ENCODE measurements at places on chromosomes 6 and 20. TPM values are rescaled to one million over a fixed set of nuclear protein-coding genes. Genes with fewer than 3 reads are reported as not detected.
A peak's percentile ranks its signal among the peaks of the same experiment; 100 is the strongest.

ZBP1 gene
- total RNA-seq: not detected

KIF3B gene
- total RNA-seq: 11.1 TPM

PSORS1C2 gene
- not detected for total RNA-seq

ACTL10 gene
- total RNA-seq: 1.6 TPM

ITPR3 gene
- total RNA-seq: 66.6 TPM

FAXC gene
- 3.2 TPM for total RNA-seq

CD109 gene
- 27.4 TPM for total RNA-seq

AVP gene
- not detected for total RNA-seq

KIAA0408 gene
- not detected for total RNA-seq

PET117 gene
- total RNA-seq: 11.4 TPM

TRIM15 gene
- not detected for total RNA-seq

ZC2HC1B gene
- not detected for total RNA-seq

DNA sequence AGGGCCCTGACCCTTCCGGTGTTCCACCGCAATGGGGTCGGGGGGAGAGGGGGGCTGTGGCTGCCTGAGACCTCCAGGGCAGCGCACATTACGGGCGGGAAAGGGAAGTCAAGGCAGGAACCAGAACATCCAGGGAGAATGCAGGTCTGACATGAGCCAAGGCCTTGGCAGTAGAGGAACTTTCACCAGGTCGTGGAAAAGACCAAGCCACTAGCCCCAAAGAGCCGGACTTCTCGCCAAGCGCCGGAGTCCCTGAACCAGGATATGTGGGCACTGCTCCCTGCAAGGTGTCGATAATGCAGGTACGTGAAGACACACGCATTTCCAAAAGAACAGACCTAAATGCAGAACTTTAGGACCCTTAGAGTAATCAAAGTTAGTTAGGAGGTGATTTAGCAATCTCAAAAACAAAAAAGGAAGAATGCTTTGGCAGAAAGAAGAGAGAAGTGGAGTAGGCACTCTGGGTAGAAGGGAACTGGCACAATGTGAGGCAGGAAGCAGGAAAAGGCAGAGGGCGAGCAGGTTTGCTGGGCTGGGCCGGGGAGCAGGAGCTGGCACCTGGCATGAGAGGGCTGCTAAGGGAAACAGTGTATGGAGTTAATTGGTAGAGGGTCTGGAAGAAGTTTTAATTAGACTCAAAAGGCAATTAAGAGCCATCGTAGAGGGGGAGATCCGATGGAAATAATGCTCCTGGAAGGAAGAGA lies 14.3 kb downstream of the POU3F2 start:
- no peak for DNase-seq

- DNase-seq: no peak
These were observed 35.9 kb downstream of the BEND3 start for GRCh38 chr6:107079429-107079828.

DNA sequence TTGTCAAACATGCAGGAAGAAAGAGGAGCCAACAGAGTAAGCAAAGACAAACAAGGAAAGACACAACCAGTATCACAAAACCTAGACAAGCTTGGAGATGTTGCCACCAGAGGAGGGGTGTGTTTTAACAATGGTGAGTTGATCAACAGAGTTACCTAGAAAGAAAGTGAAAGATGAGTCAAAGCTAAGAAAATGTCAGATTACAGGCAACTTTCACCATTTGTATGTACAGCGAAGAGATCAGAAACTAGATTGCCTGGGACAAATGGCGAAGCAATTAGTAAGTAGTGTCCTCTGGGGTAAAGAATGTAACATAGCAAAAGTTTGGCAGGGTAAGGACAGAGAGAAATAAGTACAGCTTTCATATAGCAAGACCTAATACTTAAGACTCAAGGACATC lies 51.6 kb upstream of the POU3F2 start:
- DNase-seq: no peak

- DNase-seq: no peak
These were observed 393.7 kb downstream of the ZFAND3 start for GRCh38 chr6:38213251-38213658.

- peak; percentile 63 for DNase-seq
These were observed 52.9 kb downstream of the SLC35B3 start for GRCh38 chr6:8382434-8382833.

GRCh38 chr6:125945378-125946141 lies 11.0 kb upstream of the HINT3 start:
- peak; percentile 91 for DNase-seq

- no peak for DNase-seq
These were observed 58.0 kb downstream of the ZFAND3 start for GRCh38 chr6:37877373-37878149.

GRCh38 chr20:39745380-39745779 lies 783.2 kb downstream of the DHX35 start:
- DNase-seq: no peak

GRCh38 chr6:132669690-132670291 lies 10.8 kb upstream of the TAAR1 start:
- peak; percentile 60 for DNase-seq

DNA sequence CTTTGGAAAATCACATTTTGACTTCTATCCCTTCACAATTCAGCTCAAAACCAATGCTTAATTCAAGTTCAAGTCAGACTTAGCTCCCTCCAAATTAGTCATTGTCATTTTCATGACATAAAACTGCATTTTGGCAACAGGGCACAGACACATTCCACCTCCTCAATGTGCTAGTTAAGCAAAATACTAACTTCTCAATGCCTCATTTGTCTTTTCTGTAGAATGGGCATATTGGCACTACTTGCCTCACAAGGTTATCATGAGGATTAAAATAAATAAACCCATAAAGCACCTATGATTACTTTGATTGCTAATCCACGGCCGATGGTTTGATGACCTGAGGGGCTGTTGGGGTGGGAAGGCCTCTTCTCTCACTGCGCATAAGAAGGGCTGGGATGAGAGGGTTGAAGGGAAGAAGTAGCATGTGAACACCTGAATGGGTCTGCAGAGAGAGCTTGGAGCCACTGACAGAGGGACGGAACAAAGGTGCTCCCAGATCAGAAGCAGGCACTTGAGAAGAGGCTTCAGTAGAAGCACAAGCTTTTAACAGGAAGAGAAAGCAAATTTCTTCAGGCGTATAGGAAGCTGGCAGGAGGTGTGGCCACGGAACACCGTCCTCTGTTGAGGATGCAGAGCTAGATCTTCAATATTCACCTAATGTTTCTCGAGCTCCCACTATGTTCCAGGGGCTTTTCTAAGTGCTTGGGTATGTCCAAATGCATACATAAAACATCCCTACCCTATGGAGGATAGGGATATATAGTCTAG lies 11.7 kb upstream of the TBC1D7 start:
- no peak for DNase-seq

DNA sequence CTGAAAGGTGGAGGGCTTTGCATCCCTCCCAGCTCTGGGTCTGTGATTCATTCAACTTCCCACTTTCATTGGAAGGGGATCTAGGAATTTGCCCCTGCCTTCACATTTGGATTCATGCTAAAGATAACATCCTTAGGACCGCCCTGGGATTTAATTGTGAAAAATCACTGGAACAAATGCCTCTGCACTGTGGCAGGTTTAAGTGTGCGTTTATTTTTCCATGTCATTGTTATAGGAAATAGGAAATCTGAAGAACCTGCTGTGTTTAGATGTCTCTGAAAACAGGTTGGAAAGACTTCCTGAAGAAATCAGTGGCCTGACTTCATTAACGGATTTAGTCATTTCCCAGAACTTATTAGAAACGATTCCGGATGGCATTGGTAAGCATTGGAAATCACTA lies 104.7 kb downstream of the LRRC1 start:
- no peak for DNase-seq

- no peak for DNase-seq
These were observed 62.8 kb downstream of the LY86 start for GRCh38 chr6:6651335-6651734.

- no peak for DNase-seq
These were observed 151.3 kb downstream of the DTNBP1 start for GRCh38 chr6:15511248-15512125.

DNA sequence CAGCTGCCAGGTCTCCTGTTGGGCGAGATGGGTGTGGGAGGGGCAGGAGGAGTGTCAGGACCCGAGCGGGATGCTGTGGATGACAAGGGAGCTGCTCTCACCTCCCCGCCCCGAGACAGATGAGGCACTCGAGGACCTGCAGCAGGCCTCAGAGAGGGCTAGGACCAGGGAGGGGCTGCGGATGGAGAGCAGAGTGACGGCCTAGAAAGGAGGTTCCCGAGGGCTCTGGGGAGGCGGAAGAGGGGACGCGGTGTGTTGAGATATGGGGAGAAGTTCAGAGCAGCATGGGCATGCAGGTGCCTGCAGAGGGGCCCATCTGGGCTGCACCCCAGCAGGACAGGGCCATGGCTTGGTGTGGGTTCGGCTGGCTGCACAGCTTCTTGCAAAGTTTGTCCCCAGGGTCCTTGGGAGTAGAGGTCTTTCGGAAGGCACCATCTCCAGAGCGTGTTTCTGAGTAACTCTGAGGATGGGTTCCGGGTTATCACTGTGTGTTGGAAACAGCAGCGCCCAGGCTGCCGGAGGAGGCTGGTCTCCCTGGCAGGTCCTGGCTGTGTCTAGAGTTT lies 104.6 kb downstream of the PAX1 start:
- DNase-seq: no peak

DNA sequence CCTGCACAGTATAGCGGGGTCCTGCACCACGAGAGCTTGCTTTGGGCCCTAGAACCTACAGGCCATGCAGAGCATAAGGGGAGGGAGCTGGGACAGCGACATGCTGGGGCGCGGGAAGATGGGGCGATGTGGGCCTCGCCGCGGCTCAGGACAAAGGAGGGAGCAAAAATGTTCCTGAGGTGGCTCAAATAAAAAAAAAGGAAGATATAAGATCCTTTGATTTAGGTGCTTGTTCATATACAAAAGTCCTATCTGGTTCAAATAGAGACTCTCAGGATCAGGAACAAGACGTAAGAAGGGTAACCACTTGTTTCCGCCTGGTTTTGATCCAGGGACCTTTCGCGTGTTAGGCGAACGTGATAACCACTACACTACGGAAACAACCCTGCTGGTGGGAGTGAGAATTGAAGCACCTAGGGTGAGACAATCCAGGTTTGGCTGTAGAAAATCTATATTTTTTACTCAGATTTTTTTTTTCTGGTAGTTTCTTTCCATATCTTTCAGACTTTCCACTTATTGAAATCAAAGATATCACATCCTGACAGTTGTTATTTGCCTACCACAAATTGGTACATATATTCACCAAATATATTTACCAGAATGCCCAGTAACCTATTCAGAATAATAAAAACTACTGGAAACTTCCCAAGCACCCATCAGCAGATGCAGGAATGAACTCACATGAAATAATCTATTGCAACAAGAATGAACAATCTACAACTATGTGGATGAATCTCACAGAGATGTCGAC lies 177.9 kb upstream of the ZNF184 start:
- DNase-seq: peak; percentile 68

- no peak for DNase-seq
These were observed 550.3 kb downstream of the QKI start for GRCh38 chr6:163964789-163965188.

GRCh38 chr6:4280031-4280430 lies 144.7 kb upstream of the ECI2 start:
- no peak for DNase-seq

GRCh38 chr6:127869772-127870404 lies 31.0 kb downstream of the THEMIS start:
- DNase-seq: no peak

- DNase-seq: no peak
These were observed 981.0 kb upstream of the CITED2 start for GRCh38 chr6:140355476-140355875.

- DNase-seq: no peak
These were observed 145.2 kb downstream of the SYCP2 start for GRCh38 chr20:59788196-59788735.

DNA sequence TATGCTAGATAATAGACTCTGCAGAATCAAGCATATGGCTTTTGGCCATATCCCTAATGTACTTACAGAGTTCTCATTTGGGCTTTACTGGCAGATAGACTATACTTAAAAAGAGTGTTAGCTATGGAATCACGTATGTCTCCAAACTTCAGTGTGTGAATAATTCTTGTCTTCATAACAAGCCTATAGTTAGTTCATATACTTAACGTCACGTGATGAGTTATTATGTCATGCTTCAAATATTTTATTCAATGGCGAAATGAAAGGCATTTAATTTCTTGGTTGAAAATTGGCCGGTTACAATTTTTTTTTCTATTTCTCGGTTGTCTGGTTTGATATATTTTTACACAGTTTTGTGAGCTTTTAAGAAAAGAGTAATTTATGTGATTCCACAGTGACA lies 62.7 kb downstream of the MEI4 start:
- DNase-seq: no peak

DNA sequence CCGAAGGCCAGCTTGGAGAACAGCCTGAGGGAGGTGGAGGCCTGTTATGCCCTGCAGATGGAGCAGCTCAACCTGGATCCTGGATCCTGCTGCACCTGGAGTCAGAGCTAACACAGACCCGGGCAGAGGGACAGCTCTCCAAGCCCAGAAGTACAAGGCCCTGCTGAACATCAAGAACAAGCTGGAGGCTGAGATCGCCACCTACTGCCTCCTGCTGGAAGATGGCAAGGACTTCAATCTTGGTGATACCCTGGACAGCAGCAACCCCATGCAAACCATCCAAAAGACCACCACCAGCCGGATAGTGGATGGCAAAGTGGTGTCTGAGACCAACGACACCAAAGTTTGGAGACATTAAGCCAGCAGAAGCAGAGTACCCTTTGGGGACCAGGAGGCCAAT lies 223.5 kb upstream of the ID4 start:
- DNase-seq: peak; percentile 3

GRCh38 chr20:38084425-38084951 lies 50.9 kb downstream of the RPRD1B start:
- no peak for DNase-seq

DNA sequence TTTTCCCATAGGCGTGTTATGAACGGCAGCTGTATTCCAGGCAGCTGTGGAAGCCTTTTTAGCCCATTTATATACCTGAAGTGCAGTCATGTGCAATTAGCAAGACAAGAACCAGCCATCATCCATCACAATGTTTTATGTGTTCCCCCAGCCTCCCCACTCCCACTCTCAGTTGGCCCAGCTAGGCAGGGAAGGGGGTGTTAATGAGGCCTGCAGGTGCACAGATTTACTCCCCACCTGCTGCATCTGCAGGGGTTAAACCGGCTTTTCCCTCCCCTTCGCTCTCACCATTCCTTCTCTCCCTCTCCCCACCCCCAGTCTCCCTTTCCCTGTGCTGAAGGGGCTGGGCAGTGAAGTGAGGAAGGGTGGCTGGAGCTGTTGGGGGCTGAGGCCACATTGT lies 149.8 kb upstream of the AKAP12 start:
- no peak for DNase-seq

DNA sequence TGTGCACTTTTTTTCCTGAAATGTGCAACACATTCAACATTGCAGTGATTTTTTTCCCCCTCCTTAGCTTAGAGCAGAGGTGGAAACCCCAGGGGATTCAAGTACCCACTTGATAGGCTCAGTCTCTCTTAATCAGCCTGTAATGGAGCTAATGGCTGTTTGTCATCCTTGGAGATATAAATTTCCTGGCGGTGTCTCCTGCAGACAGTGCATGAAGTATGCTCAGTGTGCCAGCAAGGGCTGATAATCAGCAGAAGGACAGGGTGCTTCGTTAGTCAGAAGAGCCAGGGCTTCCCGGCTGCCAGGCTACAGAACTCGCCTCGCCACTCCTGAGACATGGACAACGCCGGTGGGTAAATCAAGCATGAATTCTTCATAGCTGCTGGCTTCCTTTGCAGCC lies 69.8 kb upstream of the PHACTR2 start:
- DNase-seq: no peak
